Pancreas (tissue), 10 donors: ENCODE measurements at places on chromosomes 16 and 17. TPM values are rescaled to one million over a fixed set of nuclear protein-coding genes. Genes with fewer than 3 reads are reported as not detected.

- no peak overlapping the region for H3K4me3 ChIP-seq
- no peaks in the 10 kb centered on the region for H3K27me3 ChIP-seq
- no peak for DNase-seq
- H3K36me3 ChIP-seq = no peaks in the 10 kb centered on the region
Measured at GRCh38 chr16:72226136-72226535, 54.2 kb upstream of the PMFBP1 start.

DNA sequence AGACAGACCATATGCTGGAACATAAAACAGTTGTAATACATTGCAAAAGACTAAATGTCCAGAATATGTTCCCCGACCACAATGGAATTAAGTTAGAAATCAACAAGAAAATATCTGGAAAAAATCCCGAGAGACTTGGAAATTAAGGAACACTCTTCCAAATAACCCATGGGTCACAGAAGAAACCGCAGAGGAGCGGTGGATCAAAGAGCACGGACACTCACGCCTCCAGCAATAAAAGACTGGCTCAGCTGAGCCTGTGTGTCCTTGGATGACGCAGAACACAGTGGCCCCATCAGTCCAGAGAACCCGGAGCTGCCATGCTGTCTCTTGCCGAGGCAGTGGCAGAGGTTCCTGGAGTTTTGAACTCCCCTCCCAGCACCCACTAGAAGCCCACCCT, 30.9 kb upstream of the FOXF1 start:
- no peaks in the 10 kb centered on the region for H3K4me1 ChIP-seq
- H3K36me3 ChIP-seq = no peaks in the 10 kb centered on the region
- DNase-seq = no peak
- no peak overlapping the region for H3K27ac ChIP-seq

GRCh38 chr16:67942200-67942509, 1.8 kb downstream of the LCAT start:
- H3K36me3 ChIP-seq = peaks cover 16% of the 10 kb centered on the region
- H3K27ac ChIP-seq = no peak overlapping the region
- no peak for DNase-seq
- H3K4me3 ChIP-seq = no peak overlapping the region

GRCh38 chr16:473046-474043, 47.9 kb downstream of the RAB11FIP3 start:
- H3K4me1 ChIP-seq = no peaks in the 10 kb centered on the region
- no peak overlapping the region for H3K4me3 ChIP-seq

DNA sequence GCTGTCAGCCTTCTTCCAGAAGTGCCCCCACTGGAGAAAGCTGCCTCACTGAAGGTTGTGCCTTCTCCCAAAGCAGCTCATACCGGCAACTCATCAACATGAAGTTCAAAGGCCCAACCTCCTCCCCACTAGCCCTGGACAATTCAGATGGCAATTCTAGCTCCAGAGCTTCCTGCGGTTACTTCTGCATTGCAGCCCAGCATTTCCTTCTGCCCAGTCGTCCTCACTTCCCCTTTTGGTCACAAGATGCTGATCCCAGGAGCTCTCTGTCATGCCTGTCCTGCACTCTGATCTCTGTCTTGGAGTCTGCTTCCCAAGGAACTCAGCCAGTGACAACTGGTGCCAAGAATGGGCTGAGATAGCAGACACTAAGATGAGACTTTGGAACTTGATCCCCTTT, 178.2 kb upstream of the SOX9 start:
- no peaks in the 10 kb centered on the region for H3K4me1 ChIP-seq
- H3K4me3 ChIP-seq = no peak overlapping the region
- H3K27ac ChIP-seq = no peak overlapping the region

DNA sequence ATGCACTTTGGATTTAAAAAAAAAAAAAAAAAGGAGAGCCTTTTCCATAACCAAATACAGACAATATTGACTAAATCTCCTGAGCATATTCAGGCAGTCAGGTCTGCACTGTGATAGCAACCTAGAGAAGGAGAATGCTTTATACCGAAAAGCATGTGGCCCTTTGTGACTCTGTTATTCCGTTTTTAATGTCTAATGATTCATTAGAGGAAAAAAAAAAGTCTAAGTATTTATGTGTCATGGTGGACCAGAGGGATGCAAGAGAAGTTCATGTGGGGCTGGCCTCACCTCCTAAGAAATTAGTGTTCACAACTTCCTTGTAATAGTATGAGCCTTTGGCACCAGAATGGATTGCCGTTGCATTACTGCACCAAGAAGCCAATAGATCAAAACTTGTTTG, 11.3 kb upstream of the VWA3A start:
- no peak overlapping the region for H3K27ac ChIP-seq
- H3K4me3 ChIP-seq = no peak overlapping the region
- H3K36me3 ChIP-seq = no peaks in the 10 kb centered on the region
- no peaks in the 10 kb centered on the region for H3K27me3 ChIP-seq
- no peak for DNase-seq

- H3K27me3 ChIP-seq = no peaks in the 10 kb centered on the region
- peak overlapping the region; percentile 52 for H3K4me3 ChIP-seq
- H3K36me3 ChIP-seq = no peaks in the 10 kb centered on the region
- H3K4me1 ChIP-seq = peaks cover 8% of the 10 kb centered on the region
Measured at GRCh38 chr16:71287911-71288310, 1.3 kb downstream of the CMTR2 start.

DNA sequence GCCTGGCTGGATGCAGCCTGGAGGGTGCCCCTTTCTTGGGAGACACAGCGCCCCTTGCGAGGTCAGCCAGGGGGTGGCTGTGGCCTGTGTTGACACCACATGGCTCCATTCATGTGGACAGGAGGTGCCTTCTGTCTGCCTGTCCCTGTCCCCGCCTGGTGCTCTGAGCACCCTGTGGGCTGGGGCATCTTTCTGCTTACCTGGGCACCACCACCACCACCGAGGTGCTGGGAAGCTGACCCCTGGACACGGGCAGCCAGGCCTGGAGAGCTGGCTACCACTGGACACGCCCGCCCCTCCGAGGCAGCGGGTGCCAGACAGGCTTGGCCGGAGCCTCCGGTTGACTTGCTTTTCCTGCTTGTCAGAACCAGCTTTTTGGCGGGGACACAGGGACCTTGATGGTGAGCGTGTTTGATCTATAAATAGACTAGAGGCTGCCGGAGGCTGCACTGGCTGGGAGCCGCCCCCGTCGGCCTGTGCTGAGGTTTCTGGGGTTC, 121.3 kb upstream of the GSE1 start:
- H3K4me3 ChIP-seq = no peak overlapping the region
- H3K27ac ChIP-seq = peak overlapping the region; percentile 60
- peak; percentile 85 for DNase-seq
- H3K36me3 ChIP-seq = no peaks in the 10 kb centered on the region
- H3K27me3 ChIP-seq = no peaks in the 10 kb centered on the region

DNA sequence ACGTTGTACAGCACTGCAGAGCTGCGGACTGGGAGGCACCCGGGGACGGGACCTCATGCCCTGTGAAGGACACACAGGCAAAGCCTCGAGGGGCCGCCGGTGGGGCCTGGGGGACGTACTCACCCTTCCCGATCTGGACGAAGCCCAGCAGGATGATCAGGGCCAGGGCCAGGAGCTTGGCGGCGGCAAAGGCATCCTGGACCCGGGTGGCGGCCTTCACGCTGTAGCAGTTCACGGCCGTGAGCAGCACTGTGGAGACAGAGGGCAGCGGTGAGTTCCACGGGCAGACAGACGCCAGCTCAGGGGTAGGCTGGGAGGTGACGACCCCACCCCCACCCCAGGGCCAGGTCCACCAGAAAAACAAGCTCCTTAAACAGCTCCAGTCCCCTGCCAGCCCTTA, 17.7 kb downstream of the SLC7A5 start:
- H3K4me1 ChIP-seq = peaks cover 23% of the 10 kb centered on the region
- H3K4me3 ChIP-seq = no peak overlapping the region
- DNase-seq = no peak
- H3K27me3 ChIP-seq = no peaks in the 10 kb centered on the region

DNA sequence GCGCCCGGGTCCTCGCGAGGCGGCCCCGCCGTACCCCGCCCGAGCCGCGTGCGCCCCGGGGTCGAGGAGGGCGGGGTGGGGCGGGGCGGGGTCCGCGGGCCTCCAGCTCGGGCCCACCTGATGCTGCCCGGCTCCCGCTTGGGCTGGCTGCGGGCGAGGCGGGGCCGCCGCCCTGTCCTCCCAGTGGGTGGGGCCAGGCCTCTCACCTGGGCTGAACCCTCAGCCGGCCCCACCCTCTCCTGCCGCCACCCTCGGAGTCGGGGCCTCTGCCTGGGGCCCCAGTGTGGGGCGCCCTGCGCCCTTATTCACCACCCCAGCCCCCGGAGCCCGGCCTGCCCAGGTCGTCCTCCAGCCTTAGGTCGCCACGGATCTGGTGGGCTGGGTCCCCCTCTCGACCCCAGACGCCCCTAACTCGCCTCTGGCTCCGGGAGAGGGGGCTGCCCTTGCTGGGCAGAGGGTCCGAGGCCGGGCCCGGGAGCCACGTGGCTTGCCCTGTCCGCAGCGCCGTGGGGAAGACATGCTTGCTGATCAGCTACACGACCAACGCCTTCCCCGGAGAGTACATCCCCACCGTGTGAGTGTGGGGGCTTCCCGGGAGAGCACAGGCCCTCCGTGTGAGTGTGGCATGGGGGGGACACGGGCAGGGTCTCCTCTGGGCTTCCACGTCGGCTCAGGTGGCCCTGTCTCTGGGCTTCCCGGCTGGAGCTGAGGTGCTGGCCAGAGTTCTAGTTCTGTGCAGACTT, 578 bp downstream of the RAC3 start:
- DNase-seq = peak; percentile 82
- H3K4me3 ChIP-seq = peak overlapping the region; percentile 12
- peaks cover 13% of the 10 kb centered on the region for H3K4me1 ChIP-seq
- H3K27ac ChIP-seq = no peak overlapping the region

- DNase-seq = no peak
- H3K4me3 ChIP-seq = no peak overlapping the region
- H3K36me3 ChIP-seq = no peaks in the 10 kb centered on the region
- H3K27ac ChIP-seq = no peak overlapping the region
Measured at GRCh38 chr17:42791948-42792347, 6.6 kb downstream of the COA3 start.

DNA sequence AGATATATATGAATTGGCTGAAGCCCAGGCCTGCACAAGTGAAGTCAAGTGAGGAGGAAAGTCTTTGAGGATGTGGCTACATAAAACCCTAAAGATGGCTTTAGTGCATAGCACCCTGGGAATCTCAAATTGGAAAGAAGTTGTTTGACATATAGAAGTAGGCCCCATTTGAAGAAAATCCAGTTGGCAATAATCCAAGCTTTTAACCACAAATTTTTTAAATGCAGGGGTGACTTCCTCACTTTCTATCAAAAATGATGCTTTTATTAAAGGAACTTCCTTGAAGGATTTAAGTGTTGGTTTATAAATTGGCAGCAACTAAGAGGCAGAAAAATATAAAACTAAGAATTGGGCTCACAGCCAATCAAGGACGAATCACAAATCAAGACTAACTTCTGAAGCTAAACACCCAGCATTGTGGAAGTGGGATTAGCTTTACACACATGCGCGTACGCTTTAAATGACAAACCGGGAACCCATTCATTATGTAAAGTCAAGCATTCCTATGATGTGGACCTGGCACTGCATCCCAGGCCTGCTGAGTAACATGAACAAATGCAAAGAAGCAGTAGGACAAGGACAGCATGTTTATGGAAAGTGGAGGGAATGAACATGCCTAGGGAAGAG, 63.3 kb downstream of the NOG start:
- H3K27ac ChIP-seq = no peak overlapping the region
- DNase-seq = no peak
- no peaks in the 10 kb centered on the region for H3K27me3 ChIP-seq
- H3K4me3 ChIP-seq = no peak overlapping the region

DNA sequence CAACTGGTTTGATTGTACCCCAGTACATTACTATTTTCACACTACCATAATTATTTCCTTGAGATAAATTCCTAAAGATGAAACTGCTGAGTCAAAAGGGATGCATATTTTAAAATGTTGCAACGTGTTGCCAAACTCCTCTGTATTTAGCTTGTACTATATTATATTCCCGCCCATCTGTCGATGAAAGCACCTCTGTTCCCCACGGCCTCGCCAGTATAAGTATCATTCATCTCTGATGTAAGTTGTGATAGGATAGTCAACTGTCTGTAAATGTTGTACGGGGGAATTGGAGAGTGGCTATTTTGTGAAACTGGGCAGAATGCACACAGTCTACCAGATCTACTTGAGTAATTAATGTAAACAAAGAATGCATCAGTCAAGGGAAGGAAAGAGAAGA, 47.7 kb upstream of the TNRC6A start:
- H3K27ac ChIP-seq = no peak overlapping the region
- H3K4me3 ChIP-seq = no peak overlapping the region

GRCh38 chr17:70317421-70317820, 148.1 kb downstream of the KCNJ2 start:
- no peaks in the 10 kb centered on the region for H3K27me3 ChIP-seq
- H3K4me1 ChIP-seq = no peaks in the 10 kb centered on the region
- no peak overlapping the region for H3K27ac ChIP-seq
- H3K36me3 ChIP-seq = no peaks in the 10 kb centered on the region

- no peak for DNase-seq
- no peaks in the 10 kb centered on the region for H3K27me3 ChIP-seq
- no peaks in the 10 kb centered on the region for H3K4me1 ChIP-seq
- H3K36me3 ChIP-seq = no peaks in the 10 kb centered on the region
- H3K27ac ChIP-seq = no peak overlapping the region
- H3K4me3 ChIP-seq = no peak overlapping the region
Measured at GRCh38 chr16:79097771-79098170, 502.8 kb downstream of the MAF start.

DNA sequence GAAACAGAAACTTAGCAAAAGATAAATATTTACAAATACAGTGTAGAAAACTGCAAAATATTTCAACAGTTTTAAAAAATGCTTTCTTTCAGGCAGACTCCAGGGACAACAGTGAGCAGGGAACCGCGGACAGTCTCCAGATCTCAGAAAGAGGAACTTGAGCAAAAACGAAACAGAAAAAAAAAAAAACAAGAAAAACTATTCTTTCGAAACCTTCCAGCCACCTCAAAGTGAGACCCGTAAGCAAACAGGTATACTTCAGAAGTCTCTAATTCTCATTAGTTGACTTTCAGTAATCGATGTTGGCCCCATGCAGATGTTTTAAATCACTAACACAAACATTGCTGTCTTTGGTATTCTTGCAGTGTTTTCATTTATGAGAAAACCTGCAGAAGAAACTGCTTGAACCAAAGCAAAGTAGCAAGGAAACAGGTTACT, 15.7 kb upstream of the CCL1 start:
- H3K27ac ChIP-seq = no peak overlapping the region
- H3K4me3 ChIP-seq = no peak overlapping the region
- H3K36me3 ChIP-seq = no peaks in the 10 kb centered on the region
- no peak for DNase-seq
- no peaks in the 10 kb centered on the region for H3K4me1 ChIP-seq
- no peaks in the 10 kb centered on the region for H3K27me3 ChIP-seq

GRCh38 chr16:67675579-67675935, 8.9 kb downstream of the C16orf86 start:
- no peak overlapping the region for H3K27ac ChIP-seq
- H3K4me1 ChIP-seq = peaks cover 5% of the 10 kb centered on the region
- H3K27me3 ChIP-seq = no peaks in the 10 kb centered on the region
- no peaks in the 10 kb centered on the region for H3K36me3 ChIP-seq

The CACNG3 gene
- polyA plus RNA-seq = not detected

The CBLN1 gene
- polyA plus RNA-seq = 2.1 TPM

The TBC1D3K gene
- not detected for polyA plus RNA-seq

The PDIA2 gene
- 1,758 TPM for polyA plus RNA-seq

The SLFN14 gene
- not detected for polyA plus RNA-seq

The KRTAP3-1 gene
- not detected for polyA plus RNA-seq

The FBXW10 gene
- 0.11 TPM for polyA plus RNA-seq

The TAC4 gene
- polyA plus RNA-seq = not detected

The KRT27 gene
- not detected for polyA plus RNA-seq

The MYOCD gene
- 0.27 TPM for polyA plus RNA-seq

The HOXB6 gene
- polyA plus RNA-seq = 1.8 TPM

The G6PC1 gene
- 0.42 TPM for polyA plus RNA-seq

The RAB37 gene
- polyA plus RNA-seq = 3.1 TPM

The SSTR5 gene
- polyA plus RNA-seq = 1.2 TPM
